ENCODE measurements at places on chromosomes 13 and 19.

DNA sequence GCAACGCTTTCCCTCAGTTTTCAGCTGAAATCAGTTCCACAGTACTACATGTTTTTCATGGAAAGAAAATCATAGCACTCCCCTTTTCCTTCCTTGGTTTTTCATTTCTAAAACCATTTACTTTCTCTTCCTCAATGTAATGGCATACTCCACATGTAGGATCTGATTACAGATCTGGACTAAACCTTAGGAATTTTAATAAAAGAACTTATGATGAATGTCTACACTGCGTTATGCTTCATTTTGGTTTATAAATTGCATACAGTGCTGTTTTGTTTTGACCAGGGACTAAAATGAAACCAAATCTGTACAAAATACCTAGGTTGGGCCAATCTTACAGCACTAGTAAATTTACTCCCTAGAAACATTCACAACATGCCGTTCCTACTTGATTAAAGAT lies 589.9 kb downstream of the TBC1D4 start:
- DNase-seq = no peak

DNA sequence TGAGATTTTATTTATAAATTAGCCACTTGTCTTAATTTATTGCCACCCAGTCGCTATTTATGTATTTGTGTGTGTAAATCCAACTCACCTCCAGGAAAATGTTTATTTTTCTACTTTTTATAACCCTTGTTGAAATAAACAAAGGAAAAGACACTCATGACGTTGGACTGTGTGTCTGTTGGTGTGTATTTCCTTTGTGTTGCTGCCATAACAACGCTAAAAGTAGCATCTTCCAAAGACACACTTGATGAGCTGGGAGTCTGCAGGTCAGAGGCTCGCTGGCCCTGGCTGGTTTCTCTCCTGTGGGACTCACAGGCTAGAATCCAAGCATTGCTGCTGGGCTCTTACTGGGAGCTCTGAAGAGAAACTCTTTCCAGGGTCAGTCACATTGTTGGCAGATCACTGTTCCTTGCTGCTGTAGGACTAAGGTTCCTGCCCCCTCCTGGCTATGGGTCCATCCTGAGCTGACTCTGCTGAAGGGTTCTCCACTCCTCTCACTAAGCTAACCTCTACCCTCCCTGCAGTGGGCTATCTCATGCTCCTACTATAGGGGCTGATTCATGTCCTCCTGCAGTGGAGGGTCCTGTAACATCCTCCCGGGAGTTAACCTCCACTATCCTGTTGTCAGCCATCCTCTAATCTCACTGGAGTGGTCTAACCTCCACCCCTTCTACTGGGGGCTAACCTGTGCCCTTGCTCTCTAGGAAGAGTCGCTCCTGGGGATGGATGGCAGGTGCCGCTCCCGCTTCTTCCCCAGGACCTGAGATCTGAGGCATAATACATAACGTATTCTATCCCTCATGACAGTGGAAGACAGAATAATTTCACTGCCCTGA lies 2.1 kb downstream of the IFNL2 start:
- no peak for DNase-seq

DNA sequence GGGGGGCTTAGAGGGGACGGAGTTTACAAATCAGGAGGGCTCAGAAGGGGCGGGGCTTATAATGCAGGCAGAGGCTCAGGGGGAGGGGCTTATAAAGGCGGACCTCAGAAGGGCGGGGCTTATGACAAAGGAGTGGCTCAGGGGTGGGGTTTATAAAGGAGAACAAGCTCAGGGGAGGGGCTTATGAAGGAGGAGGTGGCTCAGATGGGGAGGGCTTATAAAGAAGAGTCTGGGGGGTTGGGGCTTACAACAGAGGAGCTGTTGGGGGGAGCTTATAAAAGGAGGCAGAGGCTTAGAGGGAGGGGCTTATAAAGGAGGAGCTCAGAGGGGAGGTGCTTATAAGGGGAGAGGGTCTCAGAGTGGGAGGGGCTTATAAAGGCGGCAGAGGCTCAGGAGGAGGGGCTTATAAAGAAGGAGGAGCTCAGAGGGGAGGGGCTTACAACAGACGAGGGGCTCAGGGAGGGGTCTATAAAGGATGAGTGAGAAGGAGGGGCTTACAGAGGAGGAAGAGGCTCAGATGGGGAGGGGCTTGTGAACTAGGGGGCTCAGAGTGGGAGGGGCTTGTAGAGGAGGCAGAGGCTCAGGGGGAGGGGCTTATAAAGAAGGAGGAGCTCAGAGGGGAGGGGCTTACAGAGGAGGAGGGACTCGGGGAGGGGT lies 1.0 kb downstream of the SMIM24 start:
- peak; percentile 58 for DNase-seq

DNA sequence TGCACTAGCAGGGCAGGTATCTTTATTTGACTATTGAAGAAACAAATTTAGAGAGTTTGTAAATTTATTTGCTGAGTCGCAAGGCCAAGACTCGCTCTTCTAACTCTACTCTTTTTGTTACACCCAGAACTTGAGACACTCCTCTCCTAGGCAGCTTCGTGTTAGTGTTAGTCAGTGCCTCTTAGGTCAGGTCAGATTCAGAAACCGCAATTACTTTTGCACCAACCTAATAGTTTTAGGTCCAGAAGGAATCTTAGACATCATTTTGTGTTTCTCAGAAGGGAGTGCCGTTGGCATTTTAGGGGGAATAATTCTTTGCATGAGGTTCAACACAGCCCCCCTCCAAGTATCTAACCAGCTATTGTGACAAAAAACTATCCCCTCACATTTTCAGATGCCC lies 8.8 kb downstream of the GPR180 start:
- no peak for DNase-seq

DNA sequence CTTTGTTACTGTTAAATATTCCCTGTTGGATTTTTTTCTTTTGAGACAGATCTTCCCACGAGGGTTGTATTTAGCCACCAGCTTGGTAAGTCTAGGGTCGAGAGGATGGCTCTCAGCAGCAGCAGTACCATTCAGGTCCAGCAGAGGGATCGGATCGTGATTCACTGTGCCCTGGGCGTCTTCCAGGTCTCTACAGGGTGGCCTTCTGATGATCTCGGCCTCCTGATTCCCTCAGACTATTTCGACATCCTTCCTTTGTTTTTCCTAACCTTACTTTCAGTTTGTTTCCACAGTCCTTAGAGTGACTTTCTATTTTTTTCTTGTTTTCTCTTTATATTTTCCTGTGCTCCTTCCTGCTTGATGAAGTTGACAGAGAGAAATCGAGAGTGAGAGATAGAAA lies 1436.9 kb downstream of the UQCRFS1 start:
- DNase-seq = no peak

- no peak for DNase-seq
Observed at GRCh38 chr13:52599037-52599847, 43.0 kb upstream of the HNRNPA1L2 start.

DNA sequence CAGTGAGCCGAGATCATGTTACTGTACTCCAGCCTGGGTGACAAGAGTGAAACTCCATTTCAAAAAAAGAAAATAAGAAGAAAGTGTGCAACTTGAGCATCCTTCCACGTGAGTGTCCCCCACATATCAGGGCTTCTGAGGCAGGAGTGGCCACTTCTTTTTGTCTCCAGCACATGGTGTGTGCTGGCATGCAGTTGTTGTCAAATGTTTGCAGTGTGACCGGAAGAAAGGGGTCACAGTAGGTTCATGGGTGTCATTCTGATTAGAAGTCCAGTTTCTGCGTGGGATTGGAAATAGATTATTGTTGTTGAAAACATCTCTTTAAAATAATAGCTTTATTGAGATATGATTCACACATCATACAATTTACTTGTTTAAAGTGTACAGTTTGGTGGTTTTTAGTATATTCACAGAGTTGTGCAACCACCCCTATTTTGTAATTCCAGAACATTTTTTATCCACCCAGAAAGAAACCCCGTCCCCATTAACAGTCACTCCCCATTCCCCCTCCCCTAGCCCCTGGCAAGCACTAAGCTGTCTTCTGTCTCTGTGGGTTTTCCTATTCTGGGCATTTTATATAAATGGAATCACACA lies 2.2 kb downstream of the CRTC1 start:
- no peak for DNase-seq

DNA sequence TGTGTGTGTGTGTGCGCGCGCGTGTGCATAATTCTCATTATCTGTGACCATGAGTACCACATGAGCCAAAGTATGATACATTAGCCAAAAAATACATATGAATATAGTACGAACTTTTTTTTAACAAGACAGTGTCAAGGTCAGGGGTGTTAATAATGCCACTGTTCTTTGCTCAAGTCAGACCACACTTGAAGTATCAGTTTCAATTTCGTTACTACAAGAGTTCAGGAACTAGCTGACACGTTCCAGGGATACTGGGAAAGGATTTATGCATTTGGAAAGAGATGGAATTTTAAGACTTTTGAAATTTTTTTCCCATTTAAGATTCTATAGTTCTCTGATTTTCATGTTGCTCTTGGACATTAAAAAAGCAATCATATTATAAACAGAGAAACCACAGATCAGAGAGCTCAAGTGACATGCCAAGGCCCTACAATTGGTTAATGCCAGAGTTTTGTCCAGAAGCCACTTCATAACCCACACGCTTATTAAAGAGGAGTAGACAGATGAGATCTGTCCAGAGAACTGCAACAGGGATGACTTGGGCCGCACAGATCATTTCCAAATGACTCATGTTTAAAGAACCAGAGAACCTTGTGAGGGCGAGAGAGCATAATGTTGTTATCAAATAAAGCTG lies 718.8 kb upstream of the SGCG start:
- no peak for DNase-seq

DNA sequence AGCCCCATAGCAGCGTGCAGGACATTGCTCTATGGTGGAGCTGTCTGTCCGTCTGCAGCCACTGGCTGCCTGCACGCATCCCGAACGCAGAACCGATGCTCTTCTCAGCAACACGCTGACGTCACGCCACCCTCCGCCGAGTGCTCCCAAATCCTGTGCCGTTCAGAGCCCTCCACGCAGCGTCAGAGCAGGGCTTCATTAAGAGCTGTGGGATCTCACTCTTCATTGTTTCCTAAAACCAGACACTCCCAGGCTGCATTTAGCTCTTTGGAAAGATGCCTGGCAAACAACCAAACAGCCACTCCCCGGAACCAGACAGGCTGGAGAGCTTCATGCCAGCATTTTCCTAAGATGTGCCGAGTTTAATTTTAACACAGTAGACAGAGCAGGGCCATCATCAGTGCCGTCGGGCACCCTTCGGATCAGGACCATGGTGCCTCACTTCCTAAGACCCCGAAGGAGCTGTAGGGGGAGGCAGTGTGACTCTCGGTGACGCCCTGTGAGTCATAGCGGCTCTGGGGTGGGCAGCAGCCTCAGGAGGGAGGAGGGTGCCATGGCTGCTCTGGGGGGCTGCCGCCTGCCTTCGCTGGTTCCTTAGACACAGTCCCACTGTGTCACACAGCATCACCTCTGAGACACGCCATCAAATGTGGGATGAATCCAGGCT lies 131.5 kb upstream of the MCF2L start:
- no peak for DNase-seq

- DNase-seq = no peak
Observed at GRCh38 chr19:33264881-33265445, 37.4 kb downstream of the CEBPA start.

DNA sequence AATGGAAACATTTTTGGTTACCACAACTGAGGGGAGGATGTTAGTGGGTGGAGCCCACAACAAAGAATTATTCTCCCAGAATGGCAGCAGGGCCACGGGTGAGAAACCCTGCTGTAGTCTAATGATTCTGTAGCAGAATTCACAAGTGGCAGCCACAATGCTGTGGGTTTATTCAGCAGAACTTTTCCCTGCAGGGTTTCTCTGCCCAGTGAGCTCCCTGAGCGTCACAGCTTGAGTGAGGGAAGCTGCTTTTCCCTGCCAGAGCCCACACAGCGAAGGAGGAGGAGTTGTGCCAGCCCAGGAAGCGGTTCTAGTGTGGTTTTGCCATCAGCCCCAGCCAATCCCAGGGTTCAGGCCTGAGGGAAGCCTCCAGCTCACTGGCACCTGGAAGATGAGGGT lies 4.4 kb downstream of the ATP12A start:
- DNase-seq = peak; percentile 49

DNA sequence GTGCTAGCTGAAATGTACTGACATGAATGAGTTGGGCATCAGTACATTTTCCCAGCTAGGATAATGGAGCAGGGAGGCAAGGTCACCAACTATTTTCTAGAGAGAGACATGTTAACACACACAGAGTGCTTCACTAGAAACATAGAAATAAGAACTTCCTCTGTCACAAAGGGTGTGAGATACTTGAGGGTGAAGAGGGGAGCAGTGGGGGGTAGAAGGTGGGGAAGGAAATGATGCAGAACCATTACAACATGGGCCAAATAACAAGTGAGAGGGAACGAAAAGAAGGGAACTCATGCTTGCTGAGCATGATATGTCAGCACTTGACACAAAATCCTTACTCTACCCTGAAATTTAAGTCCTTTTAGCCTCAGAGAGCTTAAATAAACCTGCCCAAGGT lies 87.8 kb upstream of the RFC3 start:
- no peak for DNase-seq

GRCh38 chr19:4622695-4623421 lies 16.5 kb upstream of the TNFAIP8L1 start:
- no peak for DNase-seq

GRCh38 chr19:40315812-40316470 lies 30.8 kb upstream of the AKT2 start:
- no peak for DNase-seq
